RKO (cell line): ENCODE measurements at places on chromosomes 1 and 21.

DNA sequence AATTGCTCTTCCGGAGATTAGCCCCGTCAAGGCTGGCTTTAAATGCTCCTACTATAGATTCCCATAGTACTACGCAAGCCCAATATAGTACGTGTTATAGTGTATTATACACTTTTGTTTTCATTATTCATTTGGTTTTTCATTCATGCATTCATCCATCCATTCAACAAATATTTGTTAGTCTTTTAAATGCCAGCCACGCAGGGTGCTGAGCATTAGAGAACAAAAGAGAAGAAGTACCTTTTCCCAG, 513 bp upstream of the RAB3GAP2 start:
- no peak for DNase-seq

GRCh38 chr21:43818685-43819084, 29.3 kb downstream of the RRP1 start:
- DNase-seq = no peak

- no peak for DNase-seq
Measured at GRCh38 chr1:203661572-203661971, 34.9 kb downstream of the ATP2B4 start.

GRCh38 chr1:23566304-23566703, 7.0 kb upstream of the ID3 start:
- no peak for DNase-seq

DNA sequence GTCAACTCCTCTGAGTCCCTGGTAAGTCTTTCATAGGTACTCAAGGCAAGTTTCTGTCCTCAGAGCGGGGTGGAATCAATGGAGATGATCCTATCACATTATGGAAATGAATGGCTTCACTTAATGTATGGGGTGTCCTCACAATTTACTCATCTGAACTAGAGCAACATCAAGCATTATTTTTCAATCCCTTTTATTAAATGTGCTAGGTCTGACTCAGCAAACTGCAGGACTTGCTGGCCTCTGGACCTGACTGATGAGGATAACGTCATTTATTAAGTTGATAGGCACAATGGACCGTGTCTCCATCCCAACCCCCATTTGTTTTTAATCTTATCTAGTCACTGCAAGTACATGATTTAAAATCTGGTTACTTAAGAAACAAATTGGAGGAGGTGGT, 259.2 kb downstream of the NUF2 start:
- no peak for DNase-seq

DNA sequence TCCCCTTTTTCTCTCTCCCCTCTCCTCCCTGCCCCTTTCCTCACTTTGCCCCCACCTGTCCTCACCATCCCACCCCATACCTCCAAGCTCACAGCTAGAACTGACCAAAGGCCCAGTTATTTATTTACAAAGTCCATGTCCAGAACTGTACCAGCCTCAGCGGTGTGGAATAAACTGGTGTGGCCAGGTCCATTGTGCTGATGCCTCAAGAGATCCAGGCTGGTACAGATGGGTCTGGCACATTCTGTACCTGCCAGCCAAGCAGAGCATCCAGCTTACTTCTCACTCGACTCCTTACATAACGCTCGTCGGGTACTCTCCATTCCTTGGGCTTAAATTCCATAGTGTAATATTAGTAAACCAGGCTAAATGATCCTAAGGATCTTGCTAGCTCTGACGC, 11.8 kb downstream of the PDZK1IP1 start:
- DNase-seq = no peak

GRCh38 chr1:36160949-36161485, 5.1 kb downstream of the MAP7D1 start:
- DNase-seq = peak; percentile 59

GRCh38 chr21:18161841-18162240, 82.8 kb upstream of the CHODL start:
- peak; percentile 6 for DNase-seq
